NCI-H2107 (cell line): ENCODE measurements at places on chromosomes 3 and 15.

DNA sequence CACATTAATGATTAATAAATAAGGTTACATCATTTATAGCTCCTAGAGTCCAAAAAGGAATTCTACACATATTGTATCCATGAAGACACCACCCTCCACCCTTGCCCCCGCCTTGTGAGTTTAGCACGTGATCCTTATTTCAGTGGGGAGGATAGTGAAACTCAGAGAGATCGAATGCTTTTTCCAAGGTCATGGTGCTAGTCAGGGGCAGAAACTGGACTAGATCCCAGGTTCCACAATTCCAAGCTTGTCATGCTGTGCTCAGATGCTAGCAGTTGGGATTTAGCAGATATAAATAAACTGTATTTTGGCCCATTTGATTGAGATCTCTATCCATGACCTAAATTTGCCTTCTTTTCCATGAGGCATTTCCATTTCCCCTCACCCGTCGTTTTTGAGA is 227.4 kb upstream of the THRB start:
- DNase-seq = no peak

DNA sequence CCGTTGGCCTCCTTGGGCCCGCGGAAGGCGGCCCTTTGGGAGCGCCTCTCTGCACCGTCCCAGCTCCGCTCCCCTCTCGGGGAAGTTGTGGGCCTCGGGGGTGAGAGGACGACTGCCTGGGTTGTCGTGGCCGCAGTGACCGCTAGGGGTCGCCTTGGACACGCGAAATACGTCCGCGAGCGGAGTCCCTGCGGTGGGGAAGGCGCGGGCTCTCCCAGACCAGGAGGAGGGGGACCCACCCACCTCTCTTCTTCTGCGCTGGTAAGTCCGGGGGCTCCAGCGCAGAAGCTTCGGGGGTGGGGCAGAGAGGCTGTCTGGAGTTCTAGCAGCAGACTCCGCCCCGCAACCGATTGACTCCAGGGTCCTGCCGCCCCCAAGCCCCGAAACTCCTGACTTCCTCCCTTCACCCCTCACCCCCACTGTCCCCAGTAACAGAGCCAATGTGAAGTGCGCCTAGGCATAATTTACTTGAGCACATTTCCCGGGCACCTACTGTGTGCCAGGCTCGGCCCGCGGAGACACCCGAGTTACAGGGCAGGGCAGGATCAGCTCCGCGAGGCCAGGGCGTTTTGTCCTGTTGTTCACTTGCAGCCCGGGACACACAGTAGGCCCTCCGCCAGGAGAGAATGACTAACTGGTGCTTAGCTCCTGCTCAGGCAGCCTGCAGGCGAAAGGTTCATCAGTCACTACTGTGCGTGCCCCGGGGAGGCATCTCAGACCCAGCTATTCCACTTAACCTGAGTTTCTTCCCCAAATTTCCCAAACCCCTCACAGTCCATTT is 32.8 kb downstream of the DNASE1L3 start:
- no peak for DNase-seq

DNA sequence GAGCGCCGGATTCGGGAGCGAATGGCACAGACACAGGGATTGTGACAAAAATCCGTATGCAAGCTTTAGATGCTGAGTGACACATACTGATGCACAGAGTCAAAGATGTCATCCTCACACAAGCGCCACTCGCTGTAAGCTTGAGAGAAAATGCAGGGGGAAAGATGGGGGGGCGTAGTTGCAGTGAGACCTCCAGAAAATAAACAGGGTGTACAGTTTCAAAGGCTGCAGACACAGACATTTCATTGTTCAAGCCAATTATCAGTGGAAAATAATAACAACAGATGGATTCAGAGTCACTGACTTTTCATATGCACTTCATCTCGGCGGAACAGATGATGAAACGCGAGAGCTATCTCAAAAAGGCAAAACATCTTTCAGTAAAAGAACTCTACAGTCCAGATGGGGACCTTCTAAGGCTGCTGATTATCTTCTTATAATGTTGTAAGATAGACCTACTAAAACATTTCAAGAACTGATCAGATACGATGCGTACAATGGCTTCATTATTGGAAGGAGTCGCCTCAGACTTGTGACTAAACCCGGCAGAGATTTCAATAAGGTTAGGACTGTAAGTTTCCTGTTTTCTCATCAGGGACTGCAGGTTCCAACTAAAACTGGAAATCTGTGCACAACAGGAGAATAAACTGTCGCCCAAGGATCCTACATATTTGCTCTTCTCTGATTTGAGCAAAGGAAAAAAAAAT is 275.4 kb downstream of the FOXP1 start:
- DNase-seq = no peak

DNA sequence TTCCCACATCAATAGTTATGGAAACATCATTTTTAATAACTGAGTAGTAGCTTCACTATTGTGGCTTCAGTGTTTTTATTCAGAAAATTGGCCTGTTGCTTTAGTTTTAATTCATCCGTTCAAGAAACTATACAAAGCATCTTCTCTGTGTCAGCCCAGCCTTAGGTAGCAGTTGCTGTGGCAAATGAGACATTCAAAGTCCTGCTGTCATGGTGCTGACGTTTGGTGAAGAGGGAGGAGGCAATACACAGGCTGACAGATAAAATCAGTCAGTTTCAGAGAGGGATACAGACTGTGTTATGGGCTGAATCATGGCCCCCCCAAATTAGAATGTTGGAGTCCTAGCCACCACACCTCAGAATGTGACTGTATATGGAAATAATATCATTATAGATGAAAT is 56.5 kb downstream of the SLC7A14 start:
- no peak for DNase-seq

DNA sequence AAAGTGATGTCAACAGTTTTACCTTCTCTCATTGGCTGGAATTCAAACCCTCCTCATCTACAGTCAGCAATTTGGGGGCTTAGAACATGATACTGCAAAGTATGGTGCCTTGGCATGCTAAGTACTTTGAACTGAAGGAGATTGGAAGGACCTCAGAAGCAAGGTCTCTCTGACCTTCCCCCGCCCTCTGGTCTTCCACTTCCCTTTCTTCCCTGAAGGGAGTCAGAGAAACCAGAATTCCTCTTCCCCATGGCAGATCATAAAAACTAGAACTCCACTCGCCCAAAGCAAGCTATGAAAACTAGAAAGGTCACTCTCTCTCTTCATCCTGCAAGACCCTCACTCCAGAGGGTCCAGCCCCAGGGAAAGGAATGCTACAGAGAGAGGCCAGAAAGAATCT is 64.2 kb downstream of the CD200R1L start:
- DNase-seq = no peak

GRCh38 chr3:24399614-24400013 is 95.0 kb downstream of the THRB start:
- DNase-seq = no peak

GRCh38 chr15:88454236-88454635 is 13.0 kb downstream of the MRPL46 start:
- no peak for DNase-seq

GRCh38 chr3:43909149-43909548 is 218.4 kb downstream of the ABHD5 start:
- no peak for DNase-seq
